Stimulated activated CD4-positive, alpha-beta T cell treated with anti-CD3 and anti-CD28 coated beads, Interleukin-2, amount 100 ng/mL, for 48 hours (primary cell): ENCODE measurements at places on chromosomes 3 and 15.
A peak's percentile ranks its signal among the peaks of the same experiment; 100 is the strongest.

DNA sequence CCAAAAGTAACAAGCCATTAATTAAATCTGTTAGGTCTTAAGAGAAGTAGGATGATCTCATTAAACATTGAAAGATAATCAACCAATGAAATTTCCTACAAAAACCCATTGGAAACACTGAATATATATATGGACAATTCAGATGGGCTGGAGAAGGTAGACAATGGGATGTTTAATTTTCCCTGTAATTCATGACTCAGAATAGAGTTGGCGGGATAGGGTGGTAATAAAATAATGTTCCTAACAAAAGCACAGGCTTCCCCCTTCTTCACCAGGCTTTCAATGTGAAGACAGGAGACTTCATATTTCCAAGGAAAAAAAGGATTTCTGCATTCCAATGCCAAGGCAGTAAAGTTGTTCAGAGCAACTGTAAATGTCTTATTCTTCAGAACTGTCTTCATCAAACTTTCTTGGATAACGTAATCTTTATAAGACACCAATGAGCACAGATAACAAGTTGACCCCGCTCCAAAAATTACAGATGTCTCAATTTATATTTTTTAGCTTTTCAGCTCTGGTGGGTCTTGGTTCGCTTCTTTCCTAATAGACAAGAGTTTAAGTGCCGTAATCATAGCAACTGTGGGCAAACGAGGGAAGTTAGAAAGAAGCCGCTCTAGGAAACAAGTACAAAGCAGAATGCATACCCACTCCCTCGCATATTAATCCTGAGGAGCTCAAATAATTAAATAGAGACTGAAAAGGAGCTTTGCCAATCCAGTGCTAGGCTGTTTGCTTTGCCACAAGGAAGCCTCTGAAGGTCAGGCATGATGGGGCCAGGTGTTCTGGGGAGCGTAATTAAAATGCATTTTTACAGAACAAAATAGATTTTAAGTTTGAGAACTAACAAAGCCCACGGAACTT is 377.0 kb downstream of the FOXP1 start:
- DNase-seq: no peak

- DNase-seq: no peak
Observed at GRCh38 chr3:30354513-30354912, 251.9 kb upstream of the TGFBR2 start.

DNA sequence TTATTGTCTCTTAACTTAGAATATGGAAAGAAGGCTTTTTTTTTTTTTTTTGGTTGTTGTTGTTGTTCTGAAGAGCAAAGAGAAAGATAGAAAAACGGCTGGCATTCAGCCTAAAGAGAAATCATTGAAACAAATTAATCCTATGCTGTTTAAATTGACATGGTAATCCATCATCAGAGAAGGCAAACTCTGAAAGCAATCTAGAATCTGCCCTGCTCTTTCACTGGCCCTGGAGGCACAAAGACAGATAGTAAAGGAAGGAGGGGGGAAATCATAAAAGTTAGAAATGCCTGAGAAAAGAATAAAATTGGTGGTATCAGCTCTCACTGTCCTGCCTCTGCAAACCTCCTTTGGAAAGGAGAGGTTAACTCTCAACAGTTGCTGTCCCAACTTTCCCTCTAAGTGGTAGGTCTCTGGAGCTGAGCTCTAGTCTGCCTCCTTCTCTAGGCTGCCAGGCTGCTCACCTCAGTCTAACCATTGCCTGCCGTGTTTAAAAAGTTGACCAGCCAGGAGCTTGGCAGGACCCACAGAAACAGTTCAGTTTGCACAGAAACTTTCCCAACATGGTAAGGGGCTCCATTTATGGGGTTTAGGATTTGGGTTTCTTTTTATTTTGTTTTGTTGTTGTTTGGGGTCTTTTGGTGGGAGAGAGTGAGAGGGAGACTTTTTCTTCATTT is 13.4 kb upstream of the NR2F2 start:
- no peak for DNase-seq

DNA sequence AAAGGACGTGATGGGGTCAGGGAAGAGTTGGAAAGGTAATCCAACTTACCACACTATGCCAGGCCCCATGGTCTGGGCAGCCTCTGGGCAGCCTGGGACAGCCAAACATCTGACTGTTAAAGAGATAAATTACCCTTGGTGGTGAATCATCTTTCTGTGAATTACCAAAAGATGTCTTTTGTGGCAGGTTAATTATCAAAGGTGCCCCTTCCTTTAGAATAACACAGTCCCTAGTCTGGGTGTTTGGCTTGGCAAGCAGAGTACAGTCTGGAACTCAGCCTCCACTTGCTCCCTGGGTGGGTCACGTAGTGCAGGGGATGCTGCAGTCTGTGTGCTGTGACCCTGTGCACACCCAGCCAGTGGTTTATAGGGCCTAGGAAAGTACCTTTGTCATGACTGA is 113.1 kb downstream of the ZNF621 start:
- no peak for DNase-seq

- peak; percentile 74 for DNase-seq
Observed at GRCh38 chr3:184540777-184541681, 20.6 kb upstream of the EPHB3 start.

- DNase-seq: no peak
Observed at GRCh38 chr15:28954466-28955159, 68.8 kb downstream of the APBA2 start.

- DNase-seq: no peak
Observed at GRCh38 chr3:66004244-66004643, 34.5 kb downstream of the MAGI1 start.
